ENCODE measurements at places on chromosomes 6 and 20.

GRCh38 chr20:47493175-47493962 is 8.3 kb upstream of the NCOA3 start:
- peak; percentile 48 for DNase-seq

GRCh38 chr6:21845439-21846140 is 252.0 kb downstream of the SOX4 start:
- no peak for DNase-seq

DNA sequence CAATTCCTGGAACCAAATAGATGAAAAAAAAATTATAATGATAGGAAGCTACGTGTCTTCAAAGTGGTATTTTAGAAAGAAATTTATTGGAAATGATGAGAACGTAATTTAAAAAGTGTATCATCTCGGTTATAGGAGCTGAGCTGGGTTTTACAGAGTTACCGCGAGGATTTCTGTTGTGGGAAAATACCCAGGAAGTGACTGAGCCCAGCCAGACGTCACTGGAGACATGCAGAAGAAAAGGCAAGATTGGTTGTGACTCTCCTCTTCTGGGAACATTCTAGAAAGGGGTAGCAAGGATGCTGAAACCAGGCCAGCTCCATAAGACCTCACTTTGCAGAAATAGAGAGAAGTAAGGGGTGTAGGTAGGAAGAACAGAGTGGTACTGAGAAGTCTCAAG is 95.9 kb upstream of the ADGRF1 start:
- DNase-seq = no peak

GRCh38 chr6:101605874-101606273 is 212.4 kb downstream of the GRIK2 start:
- no peak for DNase-seq

DNA sequence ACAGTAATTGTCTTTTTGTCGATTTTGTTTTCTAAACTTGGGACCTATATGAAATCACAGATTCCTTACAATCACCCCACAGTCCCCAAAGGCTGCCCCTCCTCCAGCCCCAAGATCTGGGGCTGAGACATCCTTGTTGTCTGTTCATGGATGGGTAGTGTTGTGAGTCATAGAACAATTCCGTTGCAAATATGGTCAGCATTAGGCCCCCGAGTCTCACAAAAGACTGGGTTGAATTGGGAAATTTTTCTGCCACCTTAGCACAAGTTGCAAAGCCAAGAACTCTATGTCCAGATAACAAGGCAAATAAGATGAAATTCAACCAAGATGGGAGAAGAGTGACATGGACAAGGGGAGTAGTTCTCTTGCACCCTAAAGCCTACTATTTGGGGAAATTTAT is 10.5 kb upstream of the TAB2 start:
- DNase-seq = no peak

GRCh38 chr6:30700340-30700739 is 9.6 kb upstream of the NRM start:
- DNase-seq = no peak

GRCh38 chr6:35703554-35703953 is 14.8 kb upstream of the FKBP5 start:
- DNase-seq = no peak

- no peak for DNase-seq
Measured at GRCh38 chr20:20992277-20992676, 113.9 kb downstream of the LINC00237 start.

DNA sequence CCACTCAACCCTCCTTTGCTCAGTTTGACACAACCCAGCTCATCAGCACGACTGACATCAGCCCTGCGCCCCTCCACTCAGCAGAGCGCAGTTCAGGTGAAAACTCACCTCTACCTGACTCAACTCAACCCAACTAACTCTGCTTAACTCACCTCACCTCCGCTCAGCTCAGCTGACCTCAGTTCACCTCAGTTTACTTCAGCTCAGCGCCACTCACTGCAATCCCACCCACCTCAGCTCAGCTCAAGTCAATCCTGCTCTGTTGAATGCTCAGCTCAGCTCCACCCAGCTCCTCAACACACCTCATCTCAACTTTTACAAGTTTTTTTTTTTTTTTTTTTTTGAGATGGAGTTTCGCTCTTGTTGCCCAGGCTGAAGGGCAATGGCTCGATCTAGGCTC is 39.6 kb downstream of the CEBPB start:
- DNase-seq = no peak

DNA sequence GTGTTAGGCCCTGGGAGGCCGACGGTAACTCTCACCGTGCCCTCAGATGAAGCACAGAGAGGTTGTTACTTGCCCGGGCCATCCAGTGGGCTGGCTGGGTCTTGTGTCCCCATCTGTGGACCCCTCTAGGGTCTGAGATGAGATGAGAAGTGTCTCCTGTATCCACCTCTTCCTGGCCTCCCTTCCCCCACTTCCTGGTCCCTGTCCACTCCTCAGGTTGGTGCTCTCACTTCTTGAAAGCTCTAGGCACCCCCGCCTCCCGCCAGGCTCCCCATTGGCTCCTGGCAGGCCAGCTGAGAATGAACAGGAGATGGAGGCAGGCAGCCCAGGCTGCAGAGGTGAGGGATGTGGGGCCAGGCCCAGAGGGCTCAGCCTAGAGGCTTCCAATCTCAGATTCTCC is 1.5 kb downstream of the MMP24OS start:
- no peak for DNase-seq

GRCh38 chr6:119313937-119314884 is 35.4 kb downstream of the MAN1A1 start:
- DNase-seq = no peak

DNA sequence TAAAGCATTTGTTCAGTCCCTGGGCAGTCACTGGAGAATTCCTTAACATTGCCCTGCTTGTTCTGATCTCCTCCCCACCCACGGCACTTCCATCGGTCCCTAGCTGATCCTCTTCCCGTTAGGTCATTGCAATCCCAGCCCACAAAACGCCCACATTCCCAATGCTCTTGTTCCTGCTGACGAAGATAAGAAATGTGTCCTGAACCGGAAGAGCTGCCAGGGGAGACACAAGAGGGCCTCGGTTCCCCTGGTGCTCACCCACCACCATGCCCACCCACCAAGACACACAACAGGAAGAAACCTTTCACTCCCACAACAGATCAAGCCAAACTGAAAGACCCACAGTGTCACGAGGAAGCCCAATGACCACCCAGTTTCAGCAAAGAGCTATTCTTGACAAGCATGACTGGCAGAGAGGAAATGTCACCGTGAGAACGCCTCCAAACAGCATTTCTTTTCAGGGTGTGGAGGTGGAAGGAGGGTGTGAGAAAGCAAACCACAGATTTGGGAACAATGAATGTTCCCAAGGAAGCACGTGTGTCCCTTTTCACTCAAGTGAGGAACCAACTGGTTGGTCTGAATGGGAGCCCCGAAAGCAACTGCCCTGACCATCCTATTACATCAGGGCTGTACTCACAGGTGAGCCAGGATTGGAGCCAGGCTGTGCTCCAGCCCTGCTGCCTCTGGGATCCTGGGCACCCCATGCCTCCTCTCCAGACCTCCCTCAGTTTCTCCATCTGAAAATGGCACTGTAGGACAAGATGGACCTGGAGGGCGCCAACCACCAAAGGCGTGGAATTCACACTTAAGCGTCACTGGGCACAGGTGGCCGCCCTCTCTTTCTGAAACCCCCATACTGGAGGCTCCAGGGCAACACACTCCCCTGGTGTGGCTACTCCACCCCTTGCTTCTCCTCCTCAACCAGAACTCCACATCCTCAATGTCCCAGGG is 97.5 kb downstream of the ZMYND8 start:
- DNase-seq = peak; percentile 50

DNA sequence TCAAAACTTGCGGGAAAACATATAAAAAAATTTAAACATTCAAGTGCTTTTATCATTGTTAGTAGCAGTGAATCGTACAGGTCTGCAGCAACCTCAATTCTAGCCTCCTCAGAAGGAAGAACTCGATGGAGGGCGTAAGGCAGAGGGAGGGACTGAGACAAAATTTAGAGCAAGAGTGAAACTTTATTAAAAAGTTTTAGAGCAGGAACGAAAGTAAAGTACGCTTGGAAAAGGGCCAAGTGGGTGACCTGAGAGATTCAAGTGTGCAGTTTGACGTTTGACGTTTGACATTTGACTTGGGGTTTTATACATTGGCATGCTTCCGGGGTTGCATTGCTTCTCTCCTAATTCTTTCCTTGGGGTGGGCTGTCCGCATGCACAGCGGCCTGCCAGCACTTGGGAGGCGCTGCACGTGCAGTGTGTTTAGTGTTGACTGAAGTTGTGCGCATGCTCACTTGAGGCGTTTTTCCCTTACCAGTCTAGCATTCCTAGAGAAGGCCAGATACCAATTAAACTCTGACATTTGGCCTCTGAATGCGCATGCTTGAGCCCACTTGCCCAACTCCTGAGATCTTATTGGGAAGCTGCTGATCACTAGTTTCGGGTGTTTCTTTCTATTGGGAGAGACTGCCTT is 82.6 kb downstream of the TBX18 start:
- DNase-seq = no peak

DNA sequence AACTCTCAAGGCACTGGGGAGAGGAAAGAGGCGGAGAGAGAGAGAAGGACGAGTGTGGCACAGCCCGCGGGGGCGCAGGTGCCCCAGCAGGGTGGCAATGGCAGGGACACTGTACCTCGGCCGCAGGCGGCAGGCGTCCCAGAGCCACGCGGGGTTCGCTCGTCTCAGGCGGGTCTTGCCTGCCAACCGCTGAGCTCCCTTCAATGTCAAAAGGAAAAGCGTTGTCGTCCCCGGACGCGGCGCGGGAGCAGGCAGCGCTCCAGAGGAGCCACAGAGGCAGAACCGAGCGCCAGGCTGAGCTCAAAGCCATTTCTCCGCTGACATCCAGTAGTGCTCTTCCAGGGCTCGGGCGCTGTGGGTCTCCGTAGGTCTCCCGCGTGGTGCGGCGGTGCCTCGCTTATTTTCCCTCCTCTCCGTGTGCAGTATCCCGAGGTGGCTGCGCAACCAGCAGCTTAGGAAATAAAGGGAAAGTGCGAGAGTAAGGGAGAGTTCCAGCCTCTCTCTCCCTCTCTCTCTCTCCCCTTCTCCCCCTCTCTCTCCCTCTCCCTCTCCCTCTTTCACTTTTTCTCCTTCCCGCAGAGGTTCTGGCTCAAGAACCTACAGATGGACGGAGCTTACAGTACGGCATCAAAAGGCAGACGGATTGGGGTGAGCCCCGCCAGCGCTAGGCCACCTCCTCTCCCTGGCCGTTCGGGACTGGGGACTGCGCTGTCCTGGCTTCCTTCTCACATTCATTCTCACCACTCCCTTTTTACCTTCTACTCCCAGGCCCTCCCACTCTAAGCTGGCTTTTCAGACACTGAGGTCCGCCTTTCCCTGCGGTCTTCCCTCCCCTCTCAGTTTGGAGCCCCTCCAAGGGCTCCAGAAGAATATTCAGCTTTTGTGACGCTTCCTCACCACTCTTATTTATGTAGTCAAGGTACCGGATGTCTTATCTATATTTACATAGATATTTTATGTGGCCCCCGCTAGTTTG is at the start of gene LAMA4:
TSS of gene LAMA4 (minus strand) at position 727 of the 976 bp plus-strand sequence. CDS start at position 310, 417 bp downstream.
- DNase-seq = no peak

- no peak for DNase-seq
Measured at GRCh38 chr20:50784464-50784863, 10.4 kb upstream of the BCAS4 start.

- no peak for DNase-seq
Measured at GRCh38 chr6:90386399-90387382, 90.0 kb upstream of the BACH2 start.

GRCh38 chr6:117399924-117400323 is 25.8 kb downstream of the ROS1 start:
- DNase-seq = peak; percentile 6

DNA sequence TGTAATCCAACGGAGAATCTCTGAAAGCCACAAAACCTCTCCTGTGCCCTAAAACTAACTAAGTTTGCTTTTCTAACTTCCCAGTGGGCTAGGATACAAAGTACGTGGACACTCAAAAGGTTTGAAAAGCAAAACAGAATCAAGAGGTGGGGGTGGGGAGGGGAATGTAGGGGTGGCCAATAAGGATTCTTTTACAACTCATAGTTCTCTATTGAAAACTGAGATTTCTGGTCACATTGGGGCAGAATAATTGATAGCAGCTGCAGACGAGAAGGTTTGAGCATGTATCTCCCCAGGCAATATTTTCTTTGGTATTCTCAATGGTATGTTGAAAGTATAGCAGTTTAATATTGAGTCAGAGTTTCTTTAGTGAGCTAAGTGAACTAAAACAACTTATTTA is 376.7 kb upstream of the CITED2 start:
- no peak for DNase-seq

Data from stromal cell of bone marrow (primary cell).